ENCODE measurements at places on chromosomes 5 and 9. TPM values are rescaled to one million over a fixed set of nuclear protein-coding genes. Genes with fewer than 3 reads are reported as not detected.

The MARCOL gene
- not detected for total RNA-seq

The FBP2 gene
- not detected for total RNA-seq

The TAF11L5 gene
- total RNA-seq: not detected

The C5orf52 gene
- not detected for total RNA-seq

The PCDHGA7 gene
- total RNA-seq: 0.33 TPM

The CYLC2 gene
- total RNA-seq: not detected

The DNAH5 gene
- 3.2 TPM for total RNA-seq

The BRINP1 gene
- total RNA-seq: 0.25 TPM

The GRAMD2B gene
- total RNA-seq: 18.7 TPM

The POU5F2 gene
- 0.38 TPM for total RNA-seq

The PRSS3 gene
- total RNA-seq: 5.3 TPM

The PAPPA gene
- 0.13 TPM for total RNA-seq

The RLN1 gene
- total RNA-seq: not detected

The SPARC gene
- total RNA-seq: 90.7 TPM

The MARVELD2 gene
- 29.7 TPM for total RNA-seq

The PCDHGA11 gene
- total RNA-seq: 0.68 TPM

The TAF11L3 gene
- total RNA-seq: not detected

The CCNJL gene
- 0.48 TPM for total RNA-seq

The DMRT3 gene
- not detected for total RNA-seq

The SPINK13 gene
- not detected for total RNA-seq

The SV2C gene
- not detected for total RNA-seq
